K562 (cell line): ENCODE measurements at places on chromosomes 2 and 18.

DNA sequence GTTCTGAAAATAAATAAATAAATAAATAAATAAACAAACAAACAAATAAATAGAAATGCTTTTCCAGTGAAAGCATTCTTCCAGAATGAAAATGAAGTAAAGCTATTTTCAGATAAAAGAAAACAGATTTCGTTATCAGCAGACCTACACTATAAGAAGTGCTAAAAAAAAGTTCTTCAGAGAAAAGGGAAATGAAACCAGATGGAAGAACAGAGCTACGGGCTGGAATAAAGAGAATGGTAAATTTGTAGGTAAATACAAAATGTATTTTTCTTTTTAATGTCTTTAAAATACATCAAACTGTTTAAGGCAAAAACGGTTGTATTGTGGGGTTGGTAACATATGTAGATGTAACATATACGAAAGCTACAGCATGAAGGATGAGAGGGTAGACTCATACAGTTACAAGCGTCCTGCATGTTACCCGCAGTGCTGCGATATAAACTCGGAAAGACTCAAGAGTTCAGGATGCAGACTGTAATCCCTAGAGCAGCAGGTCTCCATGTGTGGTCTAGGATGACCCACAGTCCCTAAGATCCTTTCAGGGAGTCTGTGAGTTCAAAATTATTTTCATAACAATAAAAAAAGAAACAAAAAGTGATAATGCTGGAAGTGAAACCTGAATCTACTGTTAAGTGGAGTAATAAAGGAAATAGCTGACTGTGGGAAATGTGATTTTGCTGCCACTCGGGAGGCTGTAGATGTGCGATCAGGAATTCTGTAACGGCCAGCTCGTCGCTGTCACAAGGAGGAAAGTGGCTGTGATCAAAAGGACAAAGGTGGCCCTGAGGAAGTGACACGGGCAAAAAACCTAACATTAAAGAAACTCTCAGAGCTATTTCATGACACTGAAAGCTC is 5.3 kb upstream of the RAB12 start:
- no peak for DNase-seq

DNA sequence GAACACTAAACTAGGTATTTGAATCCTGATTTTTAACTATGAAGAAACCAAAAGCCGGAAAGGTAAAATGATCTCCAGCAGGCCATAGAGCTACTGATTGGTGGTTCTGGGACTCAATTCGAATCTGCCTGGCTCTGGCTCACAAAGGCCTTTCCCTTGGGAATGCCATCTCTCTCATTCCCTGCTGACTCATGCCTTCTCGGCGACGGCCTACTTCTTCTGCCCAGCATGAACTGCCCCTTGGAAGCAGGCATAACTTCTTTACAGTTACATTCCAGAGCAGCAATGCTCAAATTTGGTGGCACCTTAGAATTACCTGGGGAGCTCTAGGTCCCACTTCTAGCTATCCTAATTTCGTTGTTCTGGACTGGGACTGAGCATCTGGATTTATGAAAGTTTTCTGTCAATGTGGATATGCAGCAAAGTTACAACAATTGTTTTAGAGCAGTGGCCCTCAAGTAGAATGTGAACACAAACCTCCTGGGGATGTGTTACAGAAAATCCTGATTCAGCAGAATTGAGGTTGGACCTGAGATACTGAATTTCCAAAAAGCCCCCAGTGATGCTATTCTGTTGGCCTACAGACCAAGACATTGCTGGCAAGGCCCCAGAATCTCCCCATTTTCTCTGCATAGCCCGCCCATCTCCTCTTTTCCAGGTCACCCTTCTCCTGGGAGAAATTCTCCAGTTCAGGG is 261.1 kb downstream of the CNTNAP5 start:
- DNase-seq: no peak

DNA sequence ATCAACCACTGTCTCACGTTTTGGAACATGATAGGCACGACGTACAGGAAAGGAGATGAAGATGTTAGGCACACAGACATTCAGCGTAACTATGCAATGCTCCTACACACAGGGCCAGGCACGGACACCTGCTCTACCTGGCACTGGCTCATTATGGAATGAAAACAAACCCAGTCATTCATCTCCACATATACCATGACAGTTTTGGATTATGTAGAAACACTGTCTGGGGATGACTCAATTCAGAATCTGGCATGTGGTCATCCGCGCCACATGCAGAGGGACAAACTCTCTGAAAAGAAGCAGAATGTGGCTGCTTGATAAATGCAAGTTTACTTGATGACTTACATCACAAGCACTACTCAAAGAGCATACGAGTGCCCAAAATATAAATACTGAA is 29.5 kb upstream of the NFU1 start:
- no peak for DNase-seq

GRCh38 chr2:84888401-84889276 is 7.8 kb upstream of the TRABD2A start:
- DNase-seq: no peak

DNA sequence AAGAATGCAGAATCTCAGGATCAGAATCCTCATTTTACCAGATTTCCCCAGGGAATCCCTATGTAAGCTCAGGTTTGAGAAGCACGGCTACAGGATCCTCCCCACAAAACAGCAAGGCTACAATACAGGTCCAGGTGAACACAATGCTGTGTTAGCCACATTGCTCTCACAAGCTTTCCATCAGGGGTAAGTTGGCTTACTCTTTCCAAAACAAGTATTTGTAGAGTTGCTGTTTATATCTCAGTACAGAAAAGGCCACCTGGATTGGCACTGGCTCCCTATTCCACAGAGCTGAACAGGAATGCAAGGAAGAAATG is 11.0 kb downstream of the SPRED2 start:
- DNase-seq: no peak

DNA sequence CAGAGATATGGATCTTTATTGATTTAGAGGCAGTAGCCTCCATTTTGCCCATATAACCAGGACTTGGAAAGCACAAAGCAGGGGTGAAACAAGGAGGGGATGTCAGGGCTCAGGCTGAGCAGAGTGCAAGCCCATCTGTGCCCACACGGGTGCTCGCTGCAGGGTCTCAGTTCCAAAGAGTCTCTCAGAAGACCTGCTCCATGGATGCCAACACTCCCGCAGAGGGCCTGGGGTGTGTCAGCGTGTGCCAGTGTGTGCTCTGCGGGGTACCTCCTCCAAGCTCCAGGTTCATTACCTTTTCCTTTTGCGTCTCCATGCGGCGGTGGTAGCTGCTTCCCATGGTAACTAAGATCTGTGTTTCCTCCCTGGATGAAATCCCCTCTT is 107.5 kb downstream of the EIPR1 start:
- no peak for DNase-seq

GRCh38 chr2:120291401-120292311 is 39.0 kb downstream of the RALB start:
- peak; percentile 51 for DNase-seq

GRCh38 chr2:144521686-144522085 is 1.8 kb upstream of the ZEB2 start:
- no peak for DNase-seq

GRCh38 chr18:8348051-8348720 is 261.1 kb upstream of the RAB12 start:
- no peak for DNase-seq
